ENCODE measurements at places on chromosomes 5 and 9.

GRCh38 chr5:638501-639252, 26.5 kb downstream of the CEP72 start:
- no peak overlapping the region for H3K4me3 ChIP-seq
- no peak overlapping the region for H3K27ac ChIP-seq
- H3K4me1 ChIP-seq, result no peaks in the 10 kb centered on the region
- DNase-seq, result no peak
- H3K36me3 ChIP-seq, result peaks cover 8% of the 10 kb centered on the region

DNA sequence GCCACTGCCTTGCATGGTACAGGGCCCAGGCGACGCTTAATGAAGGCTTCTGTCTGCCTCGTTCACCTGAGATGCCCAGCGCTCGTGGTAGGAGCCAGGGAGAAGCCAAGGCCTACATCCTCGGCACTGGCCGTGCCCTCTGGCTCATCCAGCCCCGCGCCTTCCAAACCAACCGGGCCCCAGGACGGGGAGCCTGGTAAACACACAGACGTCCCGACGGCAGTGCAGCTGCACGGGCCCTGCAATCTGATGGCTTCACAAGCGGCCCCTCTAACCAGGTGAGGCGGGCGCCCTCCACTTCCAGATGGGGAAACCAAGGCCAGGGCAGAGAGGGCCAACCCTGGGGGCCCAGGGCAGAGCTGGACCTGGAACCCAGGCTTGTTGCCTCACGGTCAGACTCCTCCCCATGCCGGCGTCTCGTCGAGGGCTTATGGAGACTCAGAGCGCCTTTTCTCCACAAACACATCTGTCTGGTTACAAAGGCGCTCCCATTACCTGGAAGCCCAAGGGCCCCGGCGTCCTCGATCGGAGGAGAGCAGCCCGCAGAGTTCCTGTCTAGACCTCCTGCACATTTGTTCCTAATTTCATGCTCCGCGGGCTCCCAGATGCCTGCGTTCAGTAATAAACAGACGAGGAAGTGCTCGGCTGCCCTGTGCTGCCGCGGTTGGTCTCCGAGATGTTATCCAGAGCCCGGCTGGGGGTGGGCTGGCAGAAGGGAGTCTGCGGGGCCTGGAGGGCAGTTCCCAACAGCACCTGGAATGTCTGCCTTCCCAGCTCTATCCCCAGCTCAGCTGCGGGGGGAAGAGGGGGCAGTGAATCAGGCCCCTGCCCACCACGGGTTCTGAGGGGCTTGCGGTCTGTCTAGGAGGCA, 23.5 kb downstream of the FAM163B start:
- H3K36me3 ChIP-seq, result no peaks in the 10 kb centered on the region
- H3K4me3 ChIP-seq, result peak overlapping the region; percentile 26
- H3K27me3 ChIP-seq, result peaks cover 19% of the 10 kb centered on the region
- no peak overlapping the region for H3K27ac ChIP-seq
- no peaks in the 10 kb centered on the region for H3K4me1 ChIP-seq
- peak; percentile 93 for DNase-seq

GRCh38 chr5:110623874-110624273, 102.6 kb downstream of the TMEM232 start:
- DNase-seq, result no peak
- H3K27ac ChIP-seq, result no peak overlapping the region
- H3K27me3 ChIP-seq, result no peaks in the 10 kb centered on the region
- no peaks in the 10 kb centered on the region for H3K36me3 ChIP-seq
- H3K4me1 ChIP-seq, result peaks cover 4% of the 10 kb centered on the region
- H3K4me3 ChIP-seq, result no peak overlapping the region

- H3K27me3 ChIP-seq, result no peaks in the 10 kb centered on the region
- H3K4me1 ChIP-seq, result no peaks in the 10 kb centered on the region
- no peak overlapping the region for H3K27ac ChIP-seq
Observed at GRCh38 chr9:89978185-89978584, 373.4 kb downstream of the GADD45G start.

GRCh38 chr5:140840978-140841962, at the start of gene PCDHA8:
PCDHA8 (plus strand) TSS chr5:140841187; CDS start chr5:140841322, 135 bp downstream.
- peak within 1 kb of the TSS; percentile 50 for H3K27ac ChIP-seq
- H3K4me1 ChIP-seq, result no peaks in the 10 kb centered on the region
- H3K4me3 ChIP-seq, result peak within 1 kb of the TSS; percentile 66
- peak; percentile 83 for DNase-seq
- no peaks in the 10 kb centered on the region for H3K36me3 ChIP-seq

DNA sequence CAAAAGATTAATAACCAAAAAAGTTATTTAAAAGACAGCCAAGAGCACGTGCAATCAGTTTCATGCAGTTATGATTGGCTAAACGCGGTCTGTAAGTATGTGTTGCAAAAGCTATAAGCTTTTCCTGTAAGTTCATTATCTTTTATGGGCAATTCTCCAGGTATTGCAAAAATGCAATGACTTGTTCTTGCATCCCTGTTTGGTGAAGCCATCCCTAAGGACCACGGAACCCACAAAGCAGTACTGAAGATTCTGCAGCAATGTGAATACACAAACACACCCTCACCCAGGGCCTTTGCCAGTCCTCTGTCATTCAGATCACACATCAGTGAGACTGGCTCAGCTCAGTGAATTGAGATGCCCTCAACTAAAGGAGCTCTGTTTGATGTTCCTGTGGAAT, 11.4 kb downstream of the GCNT4 start:
- H3K4me3 ChIP-seq, result no peak overlapping the region
- no peak for DNase-seq
- no peaks in the 10 kb centered on the region for H3K27me3 ChIP-seq
- H3K36me3 ChIP-seq, result no peaks in the 10 kb centered on the region
- H3K27ac ChIP-seq, result no peak overlapping the region

- peak; percentile 32 for DNase-seq
- H3K4me3 ChIP-seq, result no peak overlapping the region
- no peaks in the 10 kb centered on the region for H3K27me3 ChIP-seq
- H3K4me1 ChIP-seq, result peaks cover 7% of the 10 kb centered on the region
- H3K27ac ChIP-seq, result no peak overlapping the region
- H3K36me3 ChIP-seq, result no peaks in the 10 kb centered on the region
Observed at GRCh38 chr5:33969572-33970452, 14.7 kb downstream of the SLC45A2 start.

GRCh38 chr9:14198841-14199455, 115.0 kb downstream of the NFIB start:
- peak overlapping the region; percentile 48 for H3K27ac ChIP-seq
- no peaks in the 10 kb centered on the region for H3K36me3 ChIP-seq
- H3K27me3 ChIP-seq, result no peaks in the 10 kb centered on the region
- DNase-seq, result peak; percentile 68
- peaks cover 17% of the 10 kb centered on the region for H3K4me1 ChIP-seq

DNA sequence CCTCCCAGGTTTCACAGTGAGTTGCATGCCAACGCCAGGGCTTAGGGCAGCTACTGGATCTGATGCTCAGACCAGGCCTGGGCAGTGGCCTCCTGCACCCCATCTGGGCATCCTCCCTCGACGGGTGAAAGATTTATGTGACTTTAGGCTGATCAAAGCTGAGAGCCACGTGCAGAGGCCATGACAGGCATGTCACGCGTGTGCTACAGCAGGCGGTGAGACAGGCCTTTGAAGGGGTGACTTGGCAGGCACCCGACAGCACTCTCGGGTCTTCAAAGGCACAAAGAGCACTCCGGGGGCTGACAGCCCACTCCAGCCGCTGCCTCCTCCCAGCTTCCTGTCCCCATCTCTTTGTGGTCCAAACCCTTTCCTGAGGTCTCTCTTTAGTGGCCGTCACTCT, 66.2 kb downstream of the NTNG2 start:
- no peak overlapping the region for H3K27ac ChIP-seq
- no peak for DNase-seq
- no peak overlapping the region for H3K4me3 ChIP-seq
- H3K4me1 ChIP-seq, result peaks cover 22% of the 10 kb centered on the region

DNA sequence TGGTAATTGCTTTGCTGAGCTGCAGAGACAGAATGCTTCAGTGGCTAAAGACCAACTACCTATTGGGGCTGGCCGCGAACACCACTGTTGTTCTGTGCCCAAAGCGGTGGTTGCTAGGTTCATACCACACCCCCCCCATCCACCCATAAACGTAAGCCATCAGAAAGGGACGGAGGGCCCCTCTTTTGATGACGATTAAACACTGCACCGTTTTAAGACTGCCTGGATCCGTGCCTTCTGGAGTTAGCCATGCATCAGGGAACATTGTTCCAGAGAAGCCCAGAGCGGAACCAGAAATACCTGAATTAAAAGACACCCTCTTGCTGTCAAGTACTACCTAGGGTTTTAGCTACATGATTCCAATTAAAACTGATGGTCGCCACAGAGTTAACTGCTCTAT, 369.1 kb upstream of the DAP start:
- no peaks in the 10 kb centered on the region for H3K4me1 ChIP-seq
- no peak for DNase-seq
- H3K4me3 ChIP-seq, result no peak overlapping the region
- H3K27me3 ChIP-seq, result no peaks in the 10 kb centered on the region

GRCh38 chr9:82202808-82203207, 214.2 kb downstream of the SPATA31D1 start:
- no peaks in the 10 kb centered on the region for H3K27me3 ChIP-seq
- no peak for DNase-seq
- H3K27ac ChIP-seq, result no peak overlapping the region
- peaks cover 2% of the 10 kb centered on the region for H3K4me1 ChIP-seq

DNA sequence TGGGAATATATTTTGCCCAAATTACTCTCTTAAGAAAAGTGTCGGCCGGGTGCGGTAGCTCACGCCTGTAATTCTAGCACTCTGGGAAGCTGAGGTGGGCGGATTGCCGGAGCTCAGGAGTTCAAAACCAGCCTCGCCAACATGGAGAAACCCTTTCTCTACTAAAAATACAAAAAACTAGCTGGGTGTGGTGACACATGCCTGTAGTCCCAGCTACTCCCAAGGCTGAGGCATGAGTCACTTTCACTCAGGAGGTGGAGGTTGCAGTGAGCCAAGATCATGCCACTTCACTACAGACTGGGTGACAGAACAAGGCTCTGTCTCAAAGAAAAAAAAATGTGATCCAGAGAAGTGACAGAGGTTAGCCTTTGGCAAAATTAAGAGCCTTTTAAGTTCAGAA, 26.4 kb upstream of the TMEM171 start:
- no peak overlapping the region for H3K4me3 ChIP-seq
- H3K4me1 ChIP-seq, result no peaks in the 10 kb centered on the region
- H3K27ac ChIP-seq, result no peak overlapping the region

DNA sequence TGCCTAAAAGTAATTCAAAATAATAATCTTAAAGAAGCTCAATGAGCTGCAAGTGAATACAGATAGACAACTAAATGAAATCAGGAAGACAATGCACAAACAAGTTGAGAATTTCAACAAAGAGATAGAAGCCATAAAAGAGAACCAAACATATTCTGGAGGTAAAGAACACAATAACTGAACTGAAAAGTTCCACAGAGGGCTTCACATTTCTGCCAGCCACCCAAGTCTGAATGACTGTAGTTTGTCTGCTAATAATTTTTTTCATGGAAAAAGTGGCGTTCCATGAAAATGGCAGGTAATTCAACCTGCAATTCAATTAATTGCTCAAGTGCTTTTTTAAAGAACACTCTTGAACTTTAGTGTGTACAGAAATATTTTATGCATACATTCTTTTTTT, 251.3 kb downstream of the KDM4C start:
- no peak overlapping the region for H3K27ac ChIP-seq
- no peaks in the 10 kb centered on the region for H3K27me3 ChIP-seq
- no peak overlapping the region for H3K4me3 ChIP-seq
- no peak for DNase-seq

DNA sequence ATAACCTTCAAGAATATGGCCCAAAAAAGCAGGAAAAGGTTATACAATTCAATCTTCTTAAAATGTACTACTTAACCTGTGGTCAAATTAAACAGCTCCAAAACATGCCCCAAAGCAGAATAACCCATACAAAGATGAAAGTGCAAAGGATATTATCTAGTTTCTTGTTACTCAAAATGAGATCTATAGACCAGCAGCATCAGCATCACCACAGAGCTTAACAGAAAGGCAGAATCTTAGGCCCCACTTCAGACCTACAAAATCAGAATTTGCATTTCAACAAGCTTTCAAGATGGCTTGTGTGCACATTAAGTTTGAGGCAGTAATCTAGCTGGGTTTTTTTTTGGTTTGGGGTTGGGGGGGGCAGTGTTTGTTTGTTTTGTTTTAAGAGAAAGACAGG, 54.0 kb downstream of the SCAI start:
- no peaks in the 10 kb centered on the region for H3K4me1 ChIP-seq
- H3K4me3 ChIP-seq, result no peak overlapping the region
- DNase-seq, result no peak
- no peaks in the 10 kb centered on the region for H3K36me3 ChIP-seq
- no peaks in the 10 kb centered on the region for H3K27me3 ChIP-seq
- no peak overlapping the region for H3K27ac ChIP-seq

DNA sequence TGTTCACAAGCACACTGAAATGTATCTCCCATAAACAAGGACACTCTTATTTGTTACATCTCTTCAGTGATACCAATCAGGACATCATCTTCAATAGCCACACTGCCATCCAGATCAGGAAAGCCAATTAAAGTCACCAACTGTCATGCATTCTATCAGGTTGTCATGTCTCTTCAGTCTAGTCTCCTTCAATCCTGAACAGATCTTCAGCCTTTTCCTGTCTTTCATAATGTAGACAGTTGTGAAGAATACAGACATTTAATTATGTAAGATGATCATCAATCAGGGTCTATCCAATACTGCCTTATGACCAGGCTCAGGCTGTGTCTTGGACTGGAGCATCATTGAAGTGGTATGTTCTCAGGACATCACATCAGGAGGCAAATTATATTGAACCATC, 419.8 kb upstream of the SMC2 start:
- no peak overlapping the region for H3K4me3 ChIP-seq
- no peaks in the 10 kb centered on the region for H3K36me3 ChIP-seq
- H3K4me1 ChIP-seq, result no peaks in the 10 kb centered on the region
- no peaks in the 10 kb centered on the region for H3K27me3 ChIP-seq

DNA sequence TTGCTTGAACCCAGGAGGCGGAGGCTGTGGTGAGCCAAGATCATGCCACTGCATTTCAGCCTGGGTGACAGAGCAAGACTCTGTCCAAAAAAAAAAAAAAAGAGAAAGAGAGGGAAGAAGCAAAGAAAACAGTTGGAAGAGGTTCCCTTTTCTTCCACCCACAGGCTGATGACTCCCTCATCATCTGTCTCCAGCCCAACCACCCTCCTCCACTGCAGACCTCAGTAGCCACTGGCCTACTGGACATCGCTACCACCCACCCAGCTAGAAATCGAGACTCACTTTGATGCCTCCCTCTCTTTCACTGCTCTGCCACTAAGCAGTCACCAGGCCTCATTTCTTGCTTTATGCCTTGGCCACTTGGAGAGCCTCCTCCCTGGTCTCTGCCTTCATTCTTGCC, 71.2 kb downstream of the NIPSNAP3B start:
- DNase-seq, result no peak
- H3K27ac ChIP-seq, result no peak overlapping the region
- no peaks in the 10 kb centered on the region for H3K27me3 ChIP-seq
- no peak overlapping the region for H3K4me3 ChIP-seq
- H3K36me3 ChIP-seq, result no peaks in the 10 kb centered on the region

- no peak overlapping the region for H3K27ac ChIP-seq
- H3K4me1 ChIP-seq, result peaks cover 6% of the 10 kb centered on the region
Observed at GRCh38 chr9:91951944-91952520, 2.0 kb upstream of the ROR2 start.

GRCh38 chr5:10612251-10612650, 48.4 kb downstream of the ANKRD33B start:
- H3K4me1 ChIP-seq, result peaks cover under 1% of the 10 kb centered on the region
- H3K4me3 ChIP-seq, result no peak overlapping the region
- no peak overlapping the region for H3K27ac ChIP-seq
- H3K36me3 ChIP-seq, result no peaks in the 10 kb centered on the region

- no peak overlapping the region for H3K4me3 ChIP-seq
- H3K27me3 ChIP-seq, result no peaks in the 10 kb centered on the region
- 0 out of 2 replicates have a peak, but pooled peaks cover under 1% of the 10 kb centered on the region for H3K4me1 ChIP-seq
- H3K36me3 ChIP-seq, result no peaks in the 10 kb centered on the region
- no peak overlapping the region for H3K27ac ChIP-seq
Observed at GRCh38 chr5:10621832-10622231, 58.0 kb downstream of the ANKRD33B start.

Data from SK-N-SH (cell line).